ENCODE measurements at places on chromosomes 6 and 20.

DNA sequence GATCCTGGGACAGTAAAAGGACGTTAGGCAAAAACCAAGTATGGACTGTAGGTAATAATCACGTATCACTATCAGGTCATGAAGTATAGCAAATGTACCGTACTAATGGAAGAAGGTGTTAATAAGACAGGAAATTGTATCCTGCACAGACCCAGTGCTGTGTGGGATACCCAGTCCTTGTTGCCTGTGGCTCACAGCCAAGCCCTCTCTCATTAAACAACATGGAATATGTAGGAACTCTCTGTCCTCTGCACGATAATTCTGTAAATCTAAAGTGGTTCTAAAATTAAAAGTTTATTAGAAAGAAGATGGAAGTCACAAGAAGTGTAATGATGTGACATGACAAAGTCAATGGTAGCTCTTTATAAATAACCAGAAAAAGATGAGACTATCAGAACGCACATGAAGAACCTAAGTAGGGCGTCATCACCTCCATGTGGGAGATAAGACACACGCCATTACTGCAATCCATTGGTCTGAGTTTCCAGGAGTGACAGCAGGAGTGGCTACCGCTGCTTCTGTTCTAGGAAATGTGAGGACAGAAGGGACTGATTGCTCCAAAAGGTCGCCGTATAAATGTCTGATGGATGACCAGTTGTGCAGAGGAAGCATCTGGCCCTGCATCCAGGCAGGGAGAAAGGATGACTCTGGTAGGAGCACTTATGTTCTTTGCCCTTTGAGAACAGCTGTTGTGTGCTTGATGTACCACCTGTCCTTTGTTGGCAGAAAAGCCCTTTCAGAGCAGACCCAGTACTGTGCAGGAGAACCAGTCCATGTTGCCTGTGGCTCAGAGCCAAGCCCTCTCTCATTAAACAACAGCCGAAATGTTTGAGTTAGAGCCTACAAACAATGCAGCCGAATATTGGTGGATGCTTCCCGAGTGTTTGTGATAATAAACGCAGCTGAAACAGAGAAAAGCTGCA, 125.6 kb downstream of the FIG4 start:
- no peak for DNase-seq

- no peak for DNase-seq
These were observed 73.9 kb downstream of the F13A1 start for GRCh38 chr6:6246544-6246943.

GRCh38 chr6:134624781-134625180, 306.9 kb upstream of the SGK1 start:
- no peak for DNase-seq

DNA sequence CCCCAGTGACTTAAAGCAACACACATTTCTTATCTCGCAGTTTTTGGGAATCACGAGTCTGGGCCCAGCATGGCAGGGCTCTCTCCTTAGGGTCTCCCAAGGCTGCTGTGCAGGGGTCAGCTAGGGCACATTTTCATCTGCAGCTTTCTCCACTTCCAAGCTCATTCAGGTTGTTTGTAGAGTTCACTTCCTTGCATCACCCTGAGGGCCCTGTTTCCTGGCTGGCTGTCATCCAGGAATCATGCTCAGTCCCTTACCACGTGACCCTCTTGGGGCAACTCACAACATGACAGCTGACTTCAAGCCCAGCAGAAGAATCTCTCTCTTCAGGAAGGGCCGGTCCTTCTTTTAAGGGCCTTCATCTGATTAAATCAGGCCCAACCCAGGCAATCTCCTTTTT, 21.3 kb downstream of the SNAP25 start:
- DNase-seq, result no peak

- DNase-seq, result no peak
These were observed 31.3 kb downstream of the SLC22A3 start for GRCh38 chr6:160379466-160379865.

DNA sequence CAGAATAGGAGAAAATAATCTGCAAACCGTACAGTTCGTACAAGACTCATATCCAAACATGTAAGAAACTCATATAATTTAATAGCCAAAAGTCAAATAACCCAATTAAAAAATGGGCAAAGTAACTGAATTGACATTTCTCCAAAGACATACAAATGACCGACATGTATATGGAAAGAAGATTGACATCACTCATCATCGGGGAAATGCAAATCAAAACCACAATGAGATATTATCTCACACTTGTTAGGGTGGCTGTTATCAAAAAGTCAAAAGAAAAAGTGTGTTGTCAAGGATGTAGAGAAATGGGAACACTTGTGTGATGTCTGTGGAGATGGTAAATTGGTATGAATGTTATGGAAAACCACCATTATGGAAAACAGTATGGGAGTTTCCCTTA, 70.5 kb upstream of the STXBP5 start:
- DNase-seq, result no peak

- no peak for DNase-seq
These were observed 2.8 kb downstream of the DBNDD2 start for GRCh38 chr20:45410887-45411286.

- DNase-seq, result no peak
These were observed 41.8 kb upstream of the FOXO3 start for GRCh38 chr6:108518714-108519576.

- DNase-seq, result no peak
These were observed 44.4 kb downstream of the MDN1 start for GRCh38 chr6:89775150-89775549.
